Mucosa of descending colon (tissue), 3 donors: ENCODE measurements at places on chromosomes 16 and 17.
A peak's percentile ranks its signal among the peaks of the same experiment; 100 is the strongest.

GRCh38 chr16:10529895-10530669 is 50.3 kb downstream of the EMP2 start:
- no peak for DNase-seq

GRCh38 chr16:16830973-16831372 is 452.0 kb downstream of the NPIPA7 start:
- DNase-seq, result no peak

DNA sequence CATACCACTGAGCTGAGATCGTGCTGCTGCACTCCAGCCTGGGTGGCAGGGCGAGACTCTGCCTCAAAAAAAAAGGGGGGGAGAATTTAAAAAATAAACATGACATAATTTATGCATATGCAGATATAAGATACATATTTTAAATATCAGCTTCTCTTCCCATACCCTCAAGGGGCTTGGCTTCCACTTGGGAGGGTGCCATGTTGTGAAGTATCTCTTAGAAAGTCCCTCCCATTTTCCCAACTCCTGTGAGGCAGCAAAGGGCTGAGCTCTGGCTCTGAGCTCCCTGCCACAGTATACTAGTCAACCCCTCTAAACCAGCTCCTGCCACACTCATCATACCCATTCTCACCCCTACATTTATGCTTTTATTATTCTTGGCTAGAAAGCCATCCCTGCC is 39.4 kb downstream of the MYH11 start:
- no peak for DNase-seq

DNA sequence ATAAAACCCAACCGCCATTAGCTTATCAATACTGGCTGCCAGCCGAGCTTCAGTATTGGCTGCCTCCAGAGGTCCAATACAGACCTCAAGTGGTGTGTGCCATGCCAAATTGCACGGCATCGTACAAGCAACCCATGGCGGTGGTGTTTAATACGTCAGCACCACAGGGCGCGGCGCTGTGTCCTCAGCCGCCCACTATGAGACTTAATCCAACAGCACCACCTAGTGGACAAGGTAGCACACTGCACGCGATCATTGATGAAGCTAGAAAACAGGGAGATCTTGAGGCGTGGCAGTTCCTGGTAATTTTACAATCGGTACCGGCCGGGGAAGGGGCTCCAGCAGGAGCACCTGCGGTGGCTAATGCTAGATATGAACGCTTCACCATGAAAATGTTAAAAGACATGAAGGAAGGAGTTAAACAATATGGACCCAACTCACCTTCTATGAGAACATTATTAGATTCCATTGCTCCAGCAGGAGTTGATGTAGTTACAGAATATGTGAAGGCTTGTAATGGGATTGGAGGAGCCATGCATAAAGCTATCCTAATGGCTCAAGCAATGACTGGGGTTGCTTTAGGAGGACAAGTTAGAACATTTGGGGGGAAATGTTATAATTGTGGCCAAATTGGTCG is 15.4 kb downstream of the FLYWCH1 start:
- peak; percentile 97 for DNase-seq

DNA sequence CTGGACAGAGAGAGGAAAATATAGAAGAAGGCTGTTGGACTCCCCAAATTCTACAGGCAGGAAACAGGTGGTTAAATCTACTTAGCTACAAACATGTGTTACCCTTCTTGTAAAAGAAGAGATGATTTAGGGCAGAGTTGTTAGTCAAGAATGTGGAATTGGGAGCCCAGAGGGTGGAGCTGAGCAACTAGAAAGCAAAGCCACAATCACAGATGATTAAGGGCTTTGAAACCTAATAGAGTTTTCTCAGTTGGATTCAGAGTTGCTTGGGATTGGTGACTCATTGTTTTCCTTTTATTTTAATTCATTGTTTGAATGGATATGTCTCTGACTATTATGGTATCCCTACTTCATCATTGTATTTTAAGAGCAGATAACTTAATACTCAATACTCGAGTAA is 6.2 kb downstream of the ACSM5 start:
- DNase-seq, result no peak

DNA sequence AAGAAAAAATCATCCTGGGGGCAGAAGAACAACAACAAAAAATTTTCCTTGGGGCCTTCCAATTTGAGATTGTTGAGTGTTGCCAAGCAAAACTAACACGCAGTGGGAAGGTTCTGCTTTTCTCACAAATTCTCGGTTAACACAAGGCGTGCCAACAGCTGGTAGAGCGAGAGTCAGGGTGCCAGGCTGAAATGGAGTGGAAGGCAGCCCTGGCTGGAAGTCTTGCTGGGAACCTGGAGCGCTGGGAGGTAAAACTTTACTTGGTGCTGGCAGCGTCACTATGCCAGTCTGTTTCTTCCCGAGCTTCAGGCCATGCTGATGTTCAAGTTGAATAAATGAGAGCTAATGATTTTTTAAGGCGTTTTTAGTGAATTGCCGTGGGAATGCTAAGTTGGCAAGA is 189.4 kb downstream of the WWOX start:
- no peak for DNase-seq

DNA sequence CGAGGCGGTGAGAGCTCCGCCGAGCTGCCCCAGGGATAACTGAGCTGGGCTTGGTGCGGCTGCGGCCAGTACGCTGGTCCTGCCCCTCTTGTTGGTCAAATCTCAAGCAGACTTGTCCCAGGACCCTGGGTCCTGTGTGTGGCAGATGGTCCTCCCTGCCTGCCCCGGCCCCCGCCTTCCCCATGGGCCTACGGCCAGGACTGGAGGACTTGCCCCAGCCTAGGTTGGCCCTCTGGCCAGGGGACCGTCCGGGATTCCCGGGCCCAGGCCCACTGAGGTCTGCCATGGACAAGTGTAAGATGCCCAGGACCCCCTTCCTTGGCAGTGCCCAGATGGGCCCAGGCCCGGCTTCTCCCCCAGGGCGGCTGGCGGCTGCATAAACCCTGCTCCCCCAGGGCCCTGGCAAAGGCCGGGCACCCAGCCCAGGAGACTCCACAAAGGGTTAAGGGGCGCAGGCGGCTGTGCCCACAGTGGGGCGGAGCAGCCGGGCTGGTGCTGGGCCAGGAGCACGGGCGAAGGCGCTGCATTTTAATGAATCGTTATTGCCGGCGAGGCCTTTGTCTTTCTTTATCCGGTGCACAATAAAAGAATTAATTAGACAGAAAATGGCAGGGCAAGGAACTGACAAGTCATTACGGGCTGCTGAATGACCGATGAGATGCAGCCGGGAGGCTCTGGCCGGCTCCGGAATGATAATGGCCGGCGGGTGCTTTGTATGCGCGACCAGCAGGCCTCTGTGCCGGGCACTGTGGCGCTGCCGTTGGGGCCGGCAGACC is 9.1 kb downstream of the SOX8 start:
- no peak for DNase-seq

- no peak for DNase-seq
These were observed 27.8 kb downstream of the COG4 start for GRCh38 chr16:70495425-70496182.

DNA sequence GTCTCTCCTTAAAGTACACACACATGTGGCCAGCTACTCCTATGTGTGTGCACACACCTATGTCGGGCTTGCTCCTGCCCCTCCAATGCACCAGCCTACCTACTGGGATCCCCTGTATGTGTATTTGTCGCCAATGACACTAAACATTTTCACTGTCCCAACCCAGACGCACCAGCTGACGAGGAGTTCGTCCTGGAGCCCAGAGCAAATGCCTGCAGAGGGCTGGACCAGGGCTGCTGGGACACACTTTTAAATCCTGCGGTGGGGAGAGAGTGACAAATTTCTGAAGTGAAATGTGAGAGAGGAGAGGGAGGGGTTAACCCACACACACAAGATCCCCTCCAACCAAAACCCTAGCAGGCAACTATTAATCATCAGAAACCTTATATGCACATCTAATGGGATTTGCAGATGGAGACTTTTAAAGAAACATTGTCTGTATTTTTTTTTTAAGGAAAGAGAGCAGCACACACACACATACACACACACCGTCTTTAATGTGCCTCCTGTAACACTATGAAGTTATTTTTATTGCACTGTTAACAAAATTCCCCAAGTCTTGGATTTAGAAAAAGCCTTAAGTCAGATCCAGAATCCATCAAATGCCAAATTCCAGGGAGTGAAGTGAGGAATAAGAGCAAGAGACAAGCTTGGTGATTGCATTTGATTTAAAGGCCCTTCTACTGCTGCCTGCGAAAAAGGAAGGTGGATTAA is at the start of gene MEOX1:
MEOX1 (minus strand) TSS at position 224 of the 714 bp plus-strand sequence. CDS start 388 bp downstream, outside the sequence.
- DNase-seq, result no peak

GRCh38 chr16:68470461-68471150 is 22.3 kb upstream of the SMPD3 start:
- DNase-seq, result peak; percentile 50

- no peak for DNase-seq
These were observed 3.0 kb downstream of the SALL1 start for GRCh38 chr16:51147776-51148677.

DNA sequence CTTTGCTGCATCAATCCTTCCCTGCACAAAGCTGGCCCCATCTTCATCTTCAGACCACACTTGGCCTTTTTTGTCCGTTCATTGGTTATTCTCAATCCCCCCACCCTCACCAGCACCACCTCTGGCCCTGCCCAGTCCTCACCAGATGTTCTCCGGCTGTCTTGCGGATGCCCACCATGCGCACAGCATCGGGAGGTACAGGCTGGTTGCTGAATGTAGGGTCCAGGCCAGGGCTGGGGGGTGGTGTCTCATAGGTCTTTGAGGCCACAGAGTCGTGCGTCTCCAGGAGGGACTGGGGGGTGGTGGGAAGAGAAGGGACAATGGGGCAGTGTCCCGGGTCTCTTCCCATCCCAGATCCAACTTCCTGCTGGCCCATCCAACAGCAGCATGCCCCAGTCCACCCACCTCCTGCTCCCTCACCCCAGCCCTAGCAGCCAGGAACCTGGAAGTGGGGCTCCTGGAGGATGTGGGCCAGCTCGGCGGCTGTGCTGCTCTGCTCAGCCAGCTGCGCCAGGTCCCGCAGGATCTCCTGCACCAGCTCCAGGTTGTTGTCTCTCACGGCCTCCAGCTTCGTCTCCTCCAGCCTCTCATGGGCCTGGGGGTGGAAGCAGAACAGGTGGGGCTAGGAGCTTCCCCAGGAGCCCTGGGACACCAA is 24.4 kb downstream of the MPP2 start:
- no peak for DNase-seq
